Stimulated activated CD8-positive, alpha-beta memory T cell treated with anti-CD3 and anti-CD28 coated beads, Interleukin-2, amount 100 ng/mL, for 1 hour (primary cell): ENCODE measurements at places on chromosomes 5 and 9.
A peak's percentile ranks its signal among the peaks of the same experiment; 100 is the strongest.

GRCh38 chr9:4982721-4983482 lies 2.2 kb upstream of the JAK2 start:
- DNase-seq = no peak

DNA sequence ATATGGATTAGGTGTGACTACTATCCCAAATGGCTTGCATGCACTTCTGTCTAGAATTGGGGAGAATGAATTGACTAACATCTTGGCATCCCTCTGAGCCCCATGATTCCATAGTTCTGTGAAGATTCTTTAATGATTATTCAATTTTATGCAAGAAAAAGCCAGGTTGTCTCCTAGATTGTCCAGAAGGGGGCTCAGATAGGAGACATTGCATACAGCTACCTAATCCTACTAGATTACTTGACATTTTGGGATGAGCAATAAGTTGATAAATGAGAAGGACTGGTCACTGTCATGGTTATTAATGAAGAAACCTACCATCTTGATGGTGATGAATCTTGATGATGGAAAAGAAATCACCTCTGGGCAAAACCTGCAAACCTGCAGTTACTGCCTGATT lies 117.0 kb downstream of the CARTPT start:
- DNase-seq = no peak

- no peak for DNase-seq
Observed at GRCh38 chr9:1434052-1434767, 384.1 kb downstream of the DMRT2 start.

- DNase-seq = no peak
Observed at GRCh38 chr9:126363250-126363649, 36.6 kb downstream of the MVB12B start.

DNA sequence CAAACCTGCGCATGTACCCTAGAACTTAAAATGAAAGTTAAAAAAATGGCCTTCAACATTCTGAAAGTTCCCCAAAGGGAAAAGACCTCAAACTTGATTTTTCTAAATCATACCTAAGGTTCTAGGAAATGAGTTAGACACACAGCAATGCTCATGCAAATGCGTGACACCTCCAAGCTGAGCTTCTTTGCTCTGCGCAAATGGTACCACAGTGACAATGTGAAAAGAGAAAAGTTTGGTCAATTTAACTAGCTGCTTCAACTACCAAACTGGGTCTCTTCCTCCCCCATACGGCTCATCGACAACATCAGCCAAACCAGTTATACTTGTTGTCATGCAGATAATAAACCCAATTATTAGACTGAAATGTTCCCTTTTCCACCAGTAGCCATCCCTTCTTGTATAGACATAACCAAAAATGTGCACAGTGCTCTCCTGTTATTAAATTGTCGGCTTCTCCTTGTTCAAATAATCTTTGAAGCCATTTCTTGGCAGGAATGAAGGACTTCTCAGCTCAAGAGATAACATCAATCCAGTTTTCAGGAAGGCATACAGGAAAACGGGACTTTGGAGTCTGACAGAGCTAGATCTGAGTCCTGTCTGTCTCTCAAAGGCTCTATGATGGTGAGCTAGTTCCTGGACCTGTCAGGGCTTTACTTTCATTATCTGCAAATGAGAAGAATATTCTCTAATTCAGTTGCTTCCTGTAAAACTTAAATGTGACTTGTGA lies 185.6 kb upstream of the NR3C1 start:
- DNase-seq = no peak

- no peak for DNase-seq
Observed at GRCh38 chr9:79884546-79884945, 312.8 kb downstream of the TLE4 start.

GRCh38 chr5:127590156-127590722 lies 58.6 kb upstream of the CTXN3 start:
- no peak for DNase-seq

DNA sequence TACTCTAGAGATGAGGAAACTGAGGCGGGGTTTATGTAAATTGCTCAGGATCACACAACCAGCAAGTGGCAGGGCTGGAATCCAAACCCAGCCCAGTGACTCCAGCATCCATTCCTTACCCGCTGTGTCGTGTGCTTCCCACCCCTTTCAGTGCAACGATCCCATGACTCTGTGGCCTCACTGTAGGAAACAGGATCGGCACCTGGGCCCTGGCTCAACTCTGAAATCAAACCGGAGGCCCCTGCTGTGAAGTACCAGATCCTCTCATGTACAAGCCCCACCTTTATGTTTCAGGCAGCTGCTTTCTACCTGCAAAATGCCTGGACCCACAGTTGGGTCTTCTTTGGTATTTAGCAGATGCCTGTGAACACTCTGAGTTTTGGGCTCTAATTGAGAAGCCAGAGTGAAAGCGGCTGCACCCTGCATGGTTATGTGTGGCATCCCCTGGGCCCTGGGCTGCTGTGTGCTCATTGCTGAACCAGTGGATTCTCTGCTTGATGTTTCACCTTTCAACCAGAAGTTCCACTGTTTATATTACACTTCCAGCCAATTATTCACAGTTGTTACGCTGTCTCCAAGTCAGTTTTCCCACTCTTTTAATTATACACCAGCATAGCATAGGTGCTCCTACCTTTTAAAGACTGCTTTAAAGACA lies 36.7 kb downstream of the ABLIM3 start:
- no peak for DNase-seq

- DNase-seq = no peak
Observed at GRCh38 chr5:28397502-28397941, 1359.1 kb upstream of the CDH9 start.

- peak; percentile 12 for DNase-seq
Observed at GRCh38 chr5:178483620-178484019, 106.6 kb downstream of the COL23A1 start.

GRCh38 chr5:130992621-130993020 lies 172.4 kb downstream of the HINT1 start:
- no peak for DNase-seq

DNA sequence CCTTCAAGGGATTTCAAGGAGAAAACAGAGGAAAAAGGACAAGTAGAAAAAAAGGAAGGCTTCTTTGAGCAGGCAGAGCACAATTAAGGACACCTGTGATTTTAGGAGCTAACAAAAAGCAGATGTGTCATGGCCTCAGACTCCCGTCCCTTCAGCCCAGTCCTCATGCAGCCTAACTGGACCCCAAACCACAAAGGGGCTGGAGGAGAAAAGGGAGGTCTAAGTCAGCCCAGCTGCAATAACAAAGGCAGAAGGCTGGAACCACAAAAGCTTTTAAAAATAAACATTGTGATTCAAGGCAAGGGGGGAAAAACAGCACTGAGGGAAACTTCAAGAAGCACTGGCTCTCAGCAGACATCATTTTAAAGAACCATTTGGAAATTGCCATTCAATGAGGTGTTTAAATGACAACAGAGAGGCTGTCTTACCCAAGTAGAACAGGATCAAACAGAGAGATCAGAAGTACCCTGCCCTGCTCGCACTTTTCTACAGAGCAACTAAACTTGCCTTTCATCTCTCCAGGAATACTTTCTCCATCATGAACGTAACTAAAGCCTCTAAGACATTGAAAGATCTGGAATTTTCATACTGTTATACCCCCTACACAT lies 89.3 kb downstream of the SEMA5A start:
- no peak for DNase-seq

DNA sequence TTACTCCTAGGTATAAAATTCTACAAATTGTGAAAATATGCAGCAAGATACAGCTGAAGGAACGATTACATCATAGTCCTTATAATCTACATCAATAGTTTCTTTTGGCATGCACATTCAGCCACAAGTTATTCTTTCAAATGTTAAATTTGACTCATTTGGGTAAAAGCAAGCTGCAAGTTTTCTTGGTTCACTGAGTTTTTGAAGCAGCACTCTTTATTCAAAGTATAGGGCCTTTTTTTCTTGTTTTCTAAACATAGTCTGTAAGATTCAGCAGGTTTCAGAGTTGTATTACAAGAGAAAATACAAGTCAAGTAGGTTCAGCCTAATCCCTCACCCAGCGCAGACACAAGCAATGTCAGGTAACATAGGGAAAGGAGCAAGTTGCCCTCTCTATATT lies 981.5 kb downstream of the PTPRD start:
- no peak for DNase-seq

GRCh38 chr9:4464911-4465513 lies 25.3 kb upstream of the SLC1A1 start:
- no peak for DNase-seq

- no peak for DNase-seq
Observed at GRCh38 chr5:1642221-1642620, 118.5 kb upstream of the LPCAT1 start.

- no peak for DNase-seq
Observed at GRCh38 chr5:122680623-122681350, 94.1 kb upstream of the SNX2 start.

GRCh38 chr5:59607138-59607765 lies 286.3 kb downstream of the PDE4D start:
- DNase-seq = no peak

DNA sequence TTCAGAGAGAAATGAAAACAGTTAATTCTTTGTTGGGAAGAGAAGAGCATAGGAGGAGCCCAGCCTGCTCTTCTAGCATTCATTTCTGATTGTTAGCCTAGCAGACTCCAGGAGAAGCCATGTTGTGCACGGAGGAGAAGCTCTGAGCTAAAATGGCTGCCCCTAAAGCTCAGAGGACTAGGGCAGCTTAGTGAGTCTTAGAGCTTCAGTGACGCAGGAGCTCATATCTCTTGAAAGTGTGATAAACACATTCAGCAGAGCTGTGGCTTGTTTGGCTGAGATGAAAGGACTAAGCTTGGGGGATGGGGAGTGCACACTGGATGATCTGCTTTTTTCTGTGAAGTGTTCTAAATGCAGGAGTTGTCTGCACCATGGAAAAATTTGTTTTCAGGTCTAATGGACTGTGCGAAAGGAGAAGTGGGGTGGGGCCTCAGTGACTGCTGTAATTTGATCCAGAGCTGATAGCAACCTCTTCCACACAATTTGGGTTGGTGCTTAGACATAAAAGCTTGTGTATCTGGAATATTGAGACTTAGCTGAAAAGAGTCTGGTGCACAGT lies 58.5 kb downstream of the ZNF462 start:
- no peak for DNase-seq

- DNase-seq = no peak
Observed at GRCh38 chr9:106639873-106640568, 222.9 kb upstream of the ZNF462 start.

GRCh38 chr5:172493906-172494305 lies 39.6 kb upstream of the SH3PXD2B start:
- no peak for DNase-seq

- no peak for DNase-seq
Observed at GRCh38 chr9:69997524-69997923, 46.1 kb upstream of the MAMDC2 start.

DNA sequence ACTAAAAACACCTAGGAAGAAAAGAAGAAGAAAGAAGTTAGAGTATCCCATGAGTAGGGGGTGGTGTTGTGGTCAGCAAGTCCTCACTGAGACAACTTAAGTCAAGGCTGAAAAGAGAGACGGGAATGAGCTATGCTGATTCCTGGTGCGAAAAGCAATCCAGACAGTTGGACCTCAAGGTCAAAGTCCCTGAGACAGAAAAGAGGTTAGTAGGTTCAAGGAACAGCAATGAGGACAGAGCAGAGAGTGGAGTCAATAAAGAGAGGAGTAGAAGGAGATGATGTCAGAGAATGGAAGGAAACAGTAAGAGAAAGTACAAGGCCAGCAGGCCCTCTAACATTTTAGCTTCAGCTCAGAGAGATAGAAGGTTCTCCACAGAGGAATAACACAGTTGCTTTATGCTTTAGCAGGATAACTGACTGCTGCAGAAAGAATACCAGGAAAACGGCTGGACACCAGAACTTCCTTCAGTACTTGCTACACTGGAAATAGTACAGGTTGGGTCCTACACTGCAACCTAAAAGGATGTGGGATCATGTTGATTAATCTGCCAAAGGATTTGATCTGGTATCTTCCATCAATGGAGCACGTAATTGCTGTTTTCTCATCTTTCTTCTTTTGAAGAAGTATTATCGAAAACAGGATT lies 43.6 kb downstream of the GNAQ start:
- no peak for DNase-seq

DNA sequence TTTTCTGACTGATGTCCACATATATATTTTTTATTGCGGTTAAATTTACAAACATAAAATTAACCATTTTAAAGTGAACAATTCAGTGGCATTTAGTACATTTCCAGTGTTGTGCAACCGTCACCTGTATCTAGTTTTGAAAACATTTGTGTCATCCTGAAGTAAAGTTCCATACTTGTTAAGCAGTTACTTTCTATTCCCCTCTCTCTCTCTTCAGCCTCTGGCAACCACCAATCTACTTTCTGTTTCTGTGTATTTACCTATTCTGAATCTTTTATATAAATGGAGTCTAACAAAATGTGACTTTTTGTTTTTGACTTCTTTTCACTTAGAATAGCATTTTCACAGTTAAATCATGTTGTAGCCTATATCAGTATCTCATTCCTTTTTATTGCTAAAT lies 480.1 kb upstream of the SMARCA2 start:
- DNase-seq = no peak

DNA sequence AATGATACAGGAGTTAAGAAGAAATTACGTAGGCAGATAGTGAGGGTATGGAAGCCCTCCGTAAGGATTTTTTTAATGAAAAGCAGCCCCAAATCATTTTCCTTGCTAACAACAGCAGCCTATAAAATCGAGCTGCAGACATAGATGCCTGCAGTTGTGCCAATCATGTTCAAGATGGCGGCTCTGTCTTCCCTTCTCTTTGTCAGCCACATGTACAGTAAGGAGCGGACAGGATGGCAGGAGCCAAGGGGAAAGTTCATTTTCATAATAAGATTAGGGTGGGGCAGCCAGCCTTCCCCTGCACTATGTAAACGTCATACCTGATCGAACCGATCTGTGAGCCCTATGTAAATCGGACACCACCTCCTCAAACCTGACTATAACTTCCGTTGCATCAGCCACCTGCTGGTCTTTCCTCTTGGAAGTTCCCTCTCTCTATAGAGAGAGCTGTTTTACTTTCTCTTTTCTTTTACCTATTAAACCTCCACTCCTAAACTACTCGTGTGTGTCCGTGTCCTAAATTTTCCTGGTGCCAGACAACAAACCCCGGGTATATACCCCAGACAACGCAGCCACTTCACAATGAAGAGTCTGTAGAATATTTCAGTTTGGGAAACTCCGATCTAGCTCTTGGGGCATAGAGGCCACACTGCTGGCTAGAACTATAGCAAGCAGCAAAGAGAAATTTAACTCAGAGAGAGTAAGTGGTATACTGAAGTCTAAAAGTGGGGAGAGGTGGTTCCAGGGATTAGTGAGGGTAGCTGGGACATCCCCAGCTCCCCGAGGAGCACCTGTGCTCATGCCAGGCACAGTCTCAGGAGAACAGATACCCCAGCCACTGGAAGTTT lies 20.8 kb upstream of the SLC24A2 start:
- DNase-seq = no peak

GRCh38 chr5:4643190-4643589 lies 496.9 kb upstream of the ADAMTS16 start:
- DNase-seq = no peak

GRCh38 chr5:178404987-178405386 lies 172.4 kb upstream of the PHYKPL start:
- DNase-seq = no peak
